Smooth muscle cell of trachea (primary cell): ENCODE measurements at places on chromosomes 4 and X. TPM values are rescaled to one million over a fixed set of nuclear protein-coding genes. Genes with fewer than 3 reads are reported as not detected.

Gene CACNA1F
- total RNA-seq, result under 0.01 TPM in 2 replicates

Gene CXCL8
- 0.58 and 6.3 TPM in 2 replicates for total RNA-seq

Gene ODAPH
- not detected in 2 replicates for total RNA-seq

Gene ANOS1
- total RNA-seq, result not detected in 2 replicates

Gene GPRASP2
- 27.3 and 27.9 TPM in 2 replicates for total RNA-seq

Gene PNMA5
- not detected in 2 replicates for total RNA-seq

Gene FGF2
- 30.8 and 53.3 TPM in 2 replicates for total RNA-seq

Gene MUC7
- not detected in 2 replicates for total RNA-seq

Gene SERTM2
- total RNA-seq, result under 0.01 TPM in 1 of 2 replicates, not detected in the other

Gene SPP1
- 0.29 and 0.83 TPM in 2 replicates for total RNA-seq

Gene PCDH10
- 0.83 and 1.6 TPM in 2 replicates for total RNA-seq

Gene SPACA5B
- total RNA-seq, result not detected in 2 replicates

Gene SLC6A14
- not detected in 2 replicates for total RNA-seq

Gene SATL1
- not detected in 2 replicates for total RNA-seq

Gene PWWP3B
- total RNA-seq, result 0.15 and 0.17 TPM in 2 replicates

Gene KLKB1
- 0.17 TPM in 1 of 2 replicates, not detected in the other for total RNA-seq

Gene NRK
- 0.17 and 0.87 TPM in 2 replicates for total RNA-seq

Gene JCHAIN
- 3.6 and 5.8 TPM in 2 replicates for total RNA-seq

Gene ADGRL3
- total RNA-seq, result not detected in 2 replicates

Gene HAND2
- 0.58 and 0.66 TPM in 2 replicates for total RNA-seq

Gene GAGE1
- total RNA-seq, result not detected in 2 replicates

Gene PDK3
- 7.9 and 9.5 TPM in 2 replicates for total RNA-seq

Gene ABHD18
- total RNA-seq, result 5.5 and 7.6 TPM in 2 replicates

Gene TCP11X2
- not detected in 2 replicates for total RNA-seq

Gene LCORL
- total RNA-seq, result 4.3 and 15.9 TPM in 2 replicates

Gene TMPRSS11F
- not detected in 2 replicates for total RNA-seq

Gene GAGE12J
- not detected in 2 replicates for total RNA-seq

Gene TDO2
- 5.8 and 13.4 TPM in 2 replicates for total RNA-seq

Gene SFRP2
- not detected in 2 replicates for total RNA-seq

Gene CENPVL1
- not detected in 2 replicates for total RNA-seq

Gene RAB9B
- 0.66 and 0.73 TPM in 2 replicates for total RNA-seq

Gene S100P
- not detected in 2 replicates for total RNA-seq

Gene HSFX1
- 0.87 and 2.0 TPM in 2 replicates for total RNA-seq

Gene CXCL9
- not detected in 2 replicates for total RNA-seq

Gene NPY2R
- total RNA-seq, result not detected in 2 replicates

Gene CYTL1
- total RNA-seq, result 0.15 and 0.17 TPM in 2 replicates

Gene HMX1
- total RNA-seq, result not detected in 2 replicates

Gene KDR
- total RNA-seq, result under 0.01 and 0.44 TPM in 2 replicates

Gene PSAPL1
- not detected in 2 replicates for total RNA-seq

Gene TLR3
- total RNA-seq, result 3.2 and 7.8 TPM in 2 replicates

Gene DDX53
- not detected in 2 replicates for total RNA-seq

Gene CHIC2
- total RNA-seq, result 37.7 and 43.2 TPM in 2 replicates

Gene F8A2
- total RNA-seq, result 1.7 TPM in 1 of 2 replicates, not detected in the other

Gene SORBS2
- total RNA-seq, result not detected in 2 replicates

Gene MAGEA12
- not detected in 2 replicates for total RNA-seq

Gene TLR8
- not detected in 2 replicates for total RNA-seq

Gene TBX22
- not detected in 2 replicates for total RNA-seq

Gene RTL5
- 2.8 and 6.3 TPM in 2 replicates for total RNA-seq

Gene MEPE
- total RNA-seq, result not detected in 2 replicates

Gene P2RY4
- 0.44 TPM in 1 of 2 replicates, not detected in the other for total RNA-seq

Gene TEX13D
- not detected in 2 replicates for total RNA-seq

Gene KLHL5
- 55.9 and 83.2 TPM in 2 replicates for total RNA-seq

Gene ZCCHC12
- total RNA-seq, result not detected in 2 replicates

Gene TMPRSS11B
- total RNA-seq, result not detected in 2 replicates

Gene REPS2
- 0.73 and 0.99 TPM in 2 replicates for total RNA-seq

Gene HTN3
- not detected in 2 replicates for total RNA-seq
